Activated CD4-positive, alpha-beta T cell treated with anti-CD3 and anti-CD28 coated beads, Interleukin-2, Interleukin-4, amounts not matched to agents 100 ng/mL and 50 ng/mL, durations not matched to agents 16 hours and 8 hours (primary cell): ENCODE measurements at places on chromosomes 2 and 18.

DNA sequence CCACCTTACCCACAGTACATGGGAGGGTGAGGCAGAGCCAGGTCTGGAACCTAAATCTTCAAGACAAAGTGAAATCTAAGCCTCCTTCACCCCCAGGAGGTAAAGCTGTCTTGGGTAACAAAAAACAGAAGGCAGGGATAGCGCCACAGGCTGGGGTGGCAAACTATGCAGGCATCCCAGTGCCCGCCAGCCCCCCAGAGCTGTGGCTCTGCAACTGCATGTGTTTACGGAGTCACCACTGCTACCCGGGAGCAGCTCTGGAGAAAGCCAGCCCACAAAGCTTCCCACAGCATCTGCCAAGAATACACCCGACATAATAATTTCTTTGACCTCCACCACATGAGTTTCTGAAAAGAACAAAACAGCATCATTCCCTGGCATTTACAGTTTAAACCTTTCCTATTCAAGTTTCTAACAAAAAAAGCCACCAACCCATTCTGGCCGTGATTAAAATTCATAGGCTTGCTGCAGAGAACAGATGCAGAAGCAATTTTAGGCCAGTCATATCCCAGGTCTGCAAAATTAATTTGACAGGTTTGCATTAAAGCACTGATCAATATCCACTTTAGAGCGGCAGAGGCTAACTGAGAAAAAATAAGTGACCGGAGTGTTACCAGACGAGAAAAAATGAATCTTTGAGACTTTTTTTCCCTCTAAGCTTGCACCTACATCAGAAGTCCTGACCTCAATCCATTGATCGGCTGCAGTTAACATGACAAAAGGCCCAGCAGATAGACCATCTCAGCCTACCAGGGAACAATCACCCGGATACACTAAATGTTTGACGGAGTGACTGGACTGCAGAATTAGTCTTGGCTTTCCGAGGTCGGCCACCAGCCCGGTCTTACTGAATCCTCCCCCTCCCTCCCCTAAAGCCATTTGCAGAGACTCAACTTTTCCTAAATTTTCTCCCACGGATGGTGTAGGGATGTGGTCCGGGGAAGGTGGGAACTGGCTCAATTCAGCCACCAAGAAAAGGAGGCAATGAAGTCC lies 309.6 kb upstream of the SKOR2 start:
- DNase-seq: no peak

DNA sequence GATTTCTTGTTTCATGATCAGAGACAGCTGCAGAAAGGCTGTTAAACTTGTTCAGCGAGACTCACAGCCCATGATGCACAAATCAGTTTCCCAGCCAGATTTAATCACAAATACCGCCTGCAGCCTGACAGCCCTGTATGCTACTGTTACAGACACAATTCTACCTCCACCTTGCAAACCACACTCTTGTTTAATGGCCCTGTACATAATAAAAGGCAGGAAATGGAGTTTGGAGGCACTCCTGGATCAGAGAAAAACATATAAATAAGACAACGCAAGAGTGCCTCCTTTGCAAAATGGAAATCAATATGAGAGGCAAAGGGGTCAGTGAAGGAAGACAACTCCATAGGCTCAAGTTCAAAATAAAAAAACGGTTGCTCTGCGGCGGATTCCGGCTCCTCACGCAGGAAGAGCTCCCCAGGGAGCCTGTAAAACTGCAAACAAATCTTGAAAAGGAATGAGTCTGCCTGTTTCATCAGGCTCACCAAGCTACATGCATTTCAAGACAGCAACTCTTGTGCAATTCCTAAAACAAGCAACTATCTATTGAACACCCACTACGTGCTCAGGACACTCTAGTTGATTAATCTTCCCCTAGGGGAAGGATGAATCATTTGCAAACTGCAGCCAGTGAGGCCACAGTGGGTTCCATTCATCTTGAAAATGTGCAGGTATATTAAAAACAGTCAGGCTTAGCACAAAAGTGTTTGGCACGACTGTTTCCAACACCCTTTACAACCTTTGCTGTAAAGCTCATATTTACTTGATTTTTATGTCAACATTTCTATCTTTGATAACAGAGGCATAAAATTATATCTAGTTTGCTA lies 37.5 kb downstream of the TBC1D8 start:
- no peak for DNase-seq

DNA sequence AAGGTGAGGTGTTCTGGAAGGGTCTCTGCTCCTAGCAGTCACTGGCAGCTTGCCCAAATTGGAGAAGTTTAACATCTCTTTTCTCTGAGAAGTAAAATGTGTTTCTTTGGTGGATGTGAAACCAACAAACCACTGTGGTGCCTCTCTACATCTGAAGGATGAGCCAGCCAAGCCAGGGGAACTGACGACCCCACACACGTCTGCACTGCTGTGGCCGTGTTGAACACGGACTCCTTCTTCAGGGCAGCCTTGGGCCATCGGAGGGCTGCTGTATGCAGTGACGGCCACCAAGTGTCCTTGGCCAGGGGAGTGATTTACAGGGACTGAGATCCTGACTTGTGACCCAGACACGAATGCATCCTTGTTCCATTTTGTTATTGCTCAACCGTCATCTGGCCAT lies 207.8 kb downstream of the ACKR3 start:
- DNase-seq: no peak

DNA sequence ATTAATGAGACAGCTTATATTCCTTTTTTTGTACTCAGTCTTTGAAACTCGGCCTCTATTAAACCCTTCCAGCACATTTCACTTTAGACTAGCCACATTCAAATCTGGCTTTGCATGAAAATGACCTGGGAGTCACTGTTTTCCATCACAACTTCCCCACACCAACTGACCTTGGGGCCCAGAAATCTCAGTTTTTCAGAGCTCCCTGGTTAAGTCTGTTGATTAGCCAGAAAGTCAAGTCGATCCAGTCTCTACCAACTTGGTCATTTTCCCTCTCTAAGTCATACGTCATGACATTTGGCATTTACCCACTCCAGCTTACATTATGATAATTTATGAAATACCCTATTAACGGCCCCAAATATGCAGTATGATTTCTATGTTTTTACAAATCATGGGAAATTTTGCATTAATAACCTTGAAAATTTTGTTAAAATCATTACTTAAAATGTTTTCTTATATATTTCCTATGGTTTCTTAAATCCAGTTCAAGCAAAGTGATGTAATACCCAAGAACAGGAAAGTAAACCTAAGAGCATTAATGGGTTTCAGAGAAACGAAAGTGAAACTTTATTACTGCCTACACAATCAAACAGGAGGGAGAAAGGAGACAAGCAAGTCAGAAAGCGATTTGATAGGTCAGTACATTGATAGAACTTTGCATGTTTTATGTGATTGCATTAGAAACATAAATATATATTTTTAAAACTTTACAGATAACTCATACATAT lies 77.1 kb downstream of the SPATS2L start:
- DNase-seq: peak; percentile 47
